Esophagus mucosa (tissue), 1 donor: ENCODE measurements at places on chromosomes 1 and 21. TPM values are rescaled to one million over a fixed set of nuclear protein-coding genes. Genes with fewer than 3 reads are reported as not detected.

The BCL2L15 gene
- total RNA-seq, result 8.4 TPM

The NTNG1 gene
- total RNA-seq, result 0.48 TPM

The SPRR3 gene
- 10,043 TPM for total RNA-seq

The TNFRSF18 gene
- 16.3 TPM for total RNA-seq

The HES2 gene
- 47.3 TPM for total RNA-seq

The KRTAP10-2 gene
- not detected for total RNA-seq

The S100A3 gene
- 9.6 TPM for total RNA-seq

The CCDC30 gene
- 0.56 TPM for total RNA-seq

The STUM gene
- total RNA-seq, result 0.24 TPM

The VAV3 gene
- 50.7 TPM for total RNA-seq

The FGGY gene
- total RNA-seq, result 10.4 TPM

The PDIK1L gene
- total RNA-seq, result 8.2 TPM

The TMEM81 gene
- total RNA-seq, result 1.3 TPM

The CATSPERE gene
- total RNA-seq, result 0.64 TPM

The CIART gene
- 3.1 TPM for total RNA-seq

The ANKRD45 gene
- not detected for total RNA-seq

The MSH4 gene
- total RNA-seq, result 0.36 TPM

The LRRN2 gene
- 0.72 TPM for total RNA-seq

The LORICRIN gene
- total RNA-seq, result not detected

The SYDE2 gene
- 0.84 TPM for total RNA-seq

The CYP4A11 gene
- not detected for total RNA-seq

The INSRR gene
- total RNA-seq, result not detected

The C1orf226 gene
- total RNA-seq, result 4.8 TPM

The ETV3L gene
- not detected for total RNA-seq

The ATF6 gene
- 11.4 TPM for total RNA-seq

The ASCL5 gene
- total RNA-seq, result not detected

The DNTTIP2 gene
- 48.5 TPM for total RNA-seq

The VANGL2 gene
- 12.3 TPM for total RNA-seq

The LCE6A gene
- not detected for total RNA-seq

The HORMAD1 gene
- total RNA-seq, result 11.1 TPM
